Adrenal gland (tissue), 19 donors: ENCODE measurements at places on chromosomes 13 and 19. TPM values are rescaled to one million over a fixed set of nuclear protein-coding genes. Genes with fewer than 3 reads are reported as not detected.

KIRREL2 gene
- polyA plus RNA-seq, result 0.15 TPM

- no peak for DNase-seq
Observed at GRCh38 chr19:40990972-40991381, at the start of gene CYP2B6. Gene CYP2B6, plus strand, starts transcription at chr19:40991282. Its CDS starts 24 bp downstream, at chr19:40991306.

- no peak for DNase-seq
Observed at GRCh38 chr13:76522083-76522755, 364.0 kb downstream of the KCTD12 start.

GRCh38 chr19:40266119-40266518, 19.0 kb downstream of the AKT2 start:
- no peak for DNase-seq

GRCh38 chr13:32986552-32986951, 29.7 kb upstream of the KL start:
- no peak for DNase-seq

- no peak for DNase-seq
Observed at GRCh38 chr13:91111476-91112200, 235.8 kb upstream of the MIR17HG start.
